HTR-8/SVneo (cell line): ENCODE measurements at places on chromosomes 3 and 15.

GRCh38 chr3:179652447-179653095 lies at the start of gene USP13:
Gene USP13 (plus strand): TSS chr3:179653040. CDS start chr3:179653226, 186 bp downstream.
- peak; percentile 47 for DNase-seq

DNA sequence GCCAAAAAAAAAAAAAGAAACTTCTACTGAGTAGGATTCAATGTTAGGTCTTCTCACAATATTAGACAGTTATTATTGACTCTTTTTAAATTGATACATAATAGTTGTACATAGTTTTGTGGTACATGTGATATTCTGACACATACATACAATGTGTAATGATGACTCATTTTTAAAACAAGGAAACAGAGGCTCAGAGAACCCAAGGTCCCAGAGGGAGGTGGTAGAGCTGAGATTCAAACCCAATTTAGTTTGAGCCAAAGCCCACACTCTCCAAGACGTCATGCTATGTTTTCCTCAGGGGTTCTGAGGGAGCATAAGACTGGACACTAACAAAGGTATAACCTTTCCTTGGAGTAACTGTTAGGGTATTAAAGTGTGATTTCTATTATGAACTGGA lies 40.6 kb downstream of the MYO5C start:
- DNase-seq, result no peak

DNA sequence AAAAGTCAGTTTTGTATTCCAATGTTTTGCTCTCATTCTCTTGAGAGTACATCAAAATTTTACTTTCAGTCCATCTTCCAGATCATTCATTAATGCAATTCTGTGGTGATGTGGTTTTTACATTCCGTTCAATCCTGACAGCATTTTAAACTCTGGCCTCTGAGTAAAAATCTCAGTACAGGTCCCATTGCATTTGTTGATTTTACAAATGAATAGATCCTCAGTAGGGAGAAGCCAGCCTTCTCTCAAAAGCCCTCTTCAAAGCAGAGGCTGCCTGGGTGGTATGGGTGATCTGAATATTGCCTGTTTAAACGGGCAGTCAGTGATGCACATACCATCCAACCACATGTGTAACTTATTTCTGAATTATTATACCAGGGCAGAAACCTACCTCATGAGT lies 72.5 kb upstream of the TSC22D2 start:
- no peak for DNase-seq

DNA sequence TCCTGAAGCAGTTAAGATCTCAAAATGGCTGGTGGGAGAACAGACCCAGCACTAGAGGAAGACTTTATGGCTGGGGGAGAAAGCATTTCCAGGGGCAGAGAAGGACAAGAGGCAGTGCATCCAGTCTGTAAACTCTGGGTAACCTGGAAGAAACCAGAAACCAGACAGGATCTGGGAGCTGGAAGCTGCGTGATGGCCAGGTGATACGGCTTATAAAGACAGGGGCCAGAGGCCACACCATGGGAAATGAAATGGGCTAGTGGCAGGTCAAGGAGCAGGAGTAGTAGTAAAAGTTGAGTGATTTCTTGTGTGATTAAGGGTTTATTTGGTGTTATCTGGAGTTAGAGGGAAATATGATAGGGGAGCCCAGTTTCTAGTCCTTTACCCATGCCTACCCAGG lies 144.7 kb upstream of the ARRDC4 start:
- no peak for DNase-seq

DNA sequence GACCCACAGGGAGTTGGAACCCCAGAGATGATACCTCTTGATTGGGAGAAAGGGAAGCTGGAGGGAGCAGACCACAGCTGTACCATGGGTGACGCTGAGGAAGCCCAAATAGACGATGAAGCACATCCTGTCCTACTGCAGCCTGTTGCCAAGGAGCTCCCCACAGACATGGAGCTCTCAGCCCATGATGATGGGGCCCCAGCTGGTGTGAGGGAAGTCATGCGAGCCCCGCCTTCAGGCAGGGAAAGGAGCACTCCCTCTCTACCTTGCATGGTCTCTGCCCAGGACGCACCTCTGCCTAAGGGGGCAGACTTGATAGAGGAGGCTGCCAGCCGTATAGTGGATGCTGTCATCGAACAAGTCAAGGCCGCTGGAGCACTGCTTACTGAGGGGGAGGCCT lies 201.1 kb downstream of the AKAP13 start:
- DNase-seq, result no peak

DNA sequence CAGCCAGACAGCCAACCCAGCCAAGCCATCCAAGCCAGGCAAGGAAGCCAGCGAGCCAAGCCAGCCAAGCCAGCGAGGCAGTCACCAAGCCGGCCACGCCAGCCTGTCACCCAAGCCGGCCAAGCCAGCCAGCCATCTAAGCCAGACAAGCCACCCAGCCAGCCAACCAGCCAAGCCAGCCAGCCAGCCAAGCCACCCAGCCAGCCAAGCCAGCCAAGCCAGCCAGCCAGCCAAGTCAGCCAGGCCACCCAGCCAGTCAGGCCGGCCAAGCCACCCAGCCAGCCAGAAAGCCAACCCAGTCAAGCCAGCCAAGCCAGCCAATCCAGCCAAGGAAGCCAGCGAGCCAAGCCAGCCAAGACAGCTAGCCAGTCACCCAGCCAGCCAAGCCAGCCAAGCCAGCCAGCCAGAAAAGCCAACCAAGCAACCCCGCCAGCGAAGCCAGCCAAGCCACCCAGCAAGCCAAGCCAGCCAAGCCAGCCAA lies 201.2 kb downstream of the GOLGA6L6 start:
- no peak for DNase-seq

- DNase-seq, result no peak
These were observed 21.9 kb upstream of the ZBTB47 start for GRCh38 chr3:42631620-42632019.

GRCh38 chr3:191066669-191067068 lies 132.4 kb upstream of the OSTN start:
- no peak for DNase-seq
